T-helper 22 cell (primary cell): ENCODE measurements at places on chromosomes 6 and 20.

GRCh38 chr6:70956191-70956450 is 739 bp downstream of the B3GAT2 start:
- DNase-seq, result no peak

GRCh38 chr6:20681243-20681684 is 147.0 kb downstream of the CDKAL1 start:
- DNase-seq, result no peak

DNA sequence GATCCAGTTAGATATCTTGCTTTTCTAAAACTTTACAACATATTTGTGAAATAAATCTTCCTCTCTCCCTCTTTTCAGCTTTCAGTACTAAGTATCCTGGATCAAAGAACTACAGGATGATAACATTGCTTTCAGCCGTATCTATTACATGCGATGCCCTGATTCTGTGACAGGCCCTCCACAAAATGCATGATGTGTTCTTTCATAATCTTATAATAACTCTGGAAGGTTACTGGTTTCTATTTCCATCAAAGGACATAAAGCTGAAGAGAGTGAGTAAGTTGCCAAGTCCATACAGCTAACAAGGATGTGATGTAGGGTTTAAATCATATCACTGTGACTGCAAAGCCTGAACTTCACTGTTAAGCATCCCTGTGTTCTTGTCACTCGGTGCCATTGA is 62.9 kb upstream of the ADGRG6 start:
- DNase-seq, result no peak

DNA sequence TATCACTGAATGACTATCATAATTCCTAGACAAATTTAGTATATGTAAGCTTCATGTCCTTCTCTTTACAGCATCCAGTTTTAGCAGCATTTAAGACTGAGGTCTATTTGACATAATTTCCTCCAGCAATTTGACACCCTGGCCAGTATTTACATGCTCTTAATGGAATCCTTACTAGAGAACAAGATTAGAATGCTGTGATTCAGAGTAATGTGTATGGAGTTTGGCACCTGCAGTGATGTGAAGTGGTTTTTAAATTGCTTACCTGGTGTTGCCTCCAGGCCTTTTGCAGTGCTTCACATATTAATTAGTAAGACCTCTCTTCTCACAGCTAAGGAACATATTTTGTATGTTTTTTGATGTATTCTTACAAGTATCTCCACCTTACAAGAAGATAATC is 9.8 kb downstream of the NKX2-4 start:
- DNase-seq, result no peak

- DNase-seq, result no peak
Measured at GRCh38 chr6:87670707-87671106, 31.3 kb downstream of the AKIRIN2 start.

DNA sequence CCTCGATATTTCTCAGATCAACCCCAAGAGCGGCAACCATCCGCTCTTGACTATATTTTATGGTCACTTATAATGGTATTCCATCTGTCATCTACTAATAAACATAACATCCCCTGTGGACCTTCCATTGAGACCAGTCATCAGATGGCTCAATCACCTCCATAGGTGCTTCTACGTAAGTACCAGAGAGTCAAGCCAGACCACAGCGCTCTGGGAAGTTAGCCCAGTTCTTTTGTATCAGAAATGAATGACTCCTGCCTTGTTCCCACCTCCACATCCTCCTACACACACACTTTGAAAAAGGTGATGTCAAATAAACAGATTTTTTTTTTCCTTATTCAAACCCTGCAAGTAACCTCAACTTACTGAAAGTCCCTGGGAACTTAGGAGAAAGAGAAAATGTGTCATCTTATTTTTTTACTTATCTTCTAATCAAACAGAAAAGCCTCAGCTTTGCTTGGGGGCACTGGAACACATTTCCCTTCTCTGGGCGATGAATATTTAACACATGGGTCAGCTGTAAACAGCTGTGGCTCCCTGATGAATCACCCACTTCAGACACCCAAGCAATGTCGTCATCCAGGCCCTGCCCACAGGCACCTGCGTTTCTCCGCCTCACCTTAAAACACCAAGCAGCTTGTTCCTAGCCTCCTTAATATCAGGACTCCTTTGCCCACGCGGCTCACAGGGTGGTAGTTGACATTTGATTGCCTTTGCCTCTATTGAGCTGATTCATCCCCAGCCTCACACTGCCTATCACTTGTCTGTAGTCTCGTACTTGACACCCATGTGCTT is 121.4 kb upstream of the LY86 start:
- no peak for DNase-seq

DNA sequence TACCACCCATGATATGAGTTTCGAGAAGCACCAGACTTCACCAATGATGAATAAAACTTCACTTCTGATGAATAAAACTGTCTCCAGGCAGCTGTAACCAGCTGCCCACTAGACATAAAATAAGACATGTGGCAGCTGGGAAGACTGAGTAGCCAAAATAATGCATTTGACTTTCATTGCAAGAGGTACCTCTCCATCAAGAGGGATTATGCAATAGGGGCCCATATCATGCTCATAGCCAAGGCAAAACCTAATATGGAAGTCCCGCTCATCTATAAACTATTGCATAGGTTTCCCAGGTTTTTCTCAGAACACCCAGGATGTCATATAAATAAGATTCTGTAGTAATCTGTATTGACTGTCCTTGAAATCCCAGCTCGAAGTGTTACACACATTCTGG is 155.5 kb downstream of the SIM1 start:
- DNase-seq, result no peak
